ENCODE measurements at places on chromosomes 2 and 18.

- no peak for DNase-seq
Observed at GRCh38 chr2:172013396-172013795, 13.6 kb downstream of the METAP1D start.

GRCh38 chr2:130380096-130380934 is 24.5 kb downstream of the PTPN18 start:
- DNase-seq, result no peak

GRCh38 chr2:61924895-61925663 is 19.6 kb downstream of the COMMD1 start:
- no peak for DNase-seq

DNA sequence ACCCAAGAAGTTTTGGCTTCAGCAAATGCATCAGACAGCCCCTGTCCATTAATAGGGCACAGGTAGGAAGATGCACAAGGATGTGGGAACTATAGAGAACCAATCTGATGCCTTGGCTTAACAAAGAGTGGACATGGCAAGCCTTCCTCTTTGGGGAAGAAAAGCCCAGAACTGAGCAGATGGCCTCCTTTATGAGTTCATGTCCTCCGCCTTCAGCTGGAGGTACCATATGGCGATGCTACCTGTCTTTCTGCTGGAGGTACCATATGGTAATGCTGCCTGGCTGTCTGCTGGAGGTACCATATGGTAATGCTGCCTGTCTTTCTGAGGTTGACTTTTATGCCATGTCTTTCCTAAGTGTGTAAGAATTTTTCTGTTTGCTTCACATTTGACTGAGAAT is 6.0 kb downstream of the RETREG2 start:
- DNase-seq, result no peak

- peak; percentile 70 for DNase-seq
Observed at GRCh38 chr2:35410431-35411061, 945.0 kb upstream of the CRIM1 start.

DNA sequence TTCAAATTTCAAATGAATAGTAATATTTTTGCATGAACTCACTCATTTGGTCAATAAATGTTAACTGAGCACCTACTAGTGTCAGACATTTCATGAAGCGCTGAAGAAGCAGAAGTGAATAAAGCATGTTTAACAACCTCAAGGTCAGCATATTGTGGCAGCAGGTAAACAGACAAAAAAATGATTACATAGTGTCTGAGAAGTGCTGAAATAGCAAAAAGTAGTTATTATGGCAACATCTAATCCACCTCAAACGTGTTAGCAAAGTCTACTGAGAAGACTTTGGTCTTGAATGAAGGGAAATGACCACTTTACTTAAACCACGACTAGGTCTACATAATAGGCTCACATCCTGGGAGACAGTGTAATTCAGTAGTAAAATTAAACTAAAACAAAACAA is 452.2 kb upstream of the LRATD1 start:
- DNase-seq, result no peak

GRCh38 chr2:106664669-106665068 is 177.5 kb downstream of the CD8B2 start:
- no peak for DNase-seq

DNA sequence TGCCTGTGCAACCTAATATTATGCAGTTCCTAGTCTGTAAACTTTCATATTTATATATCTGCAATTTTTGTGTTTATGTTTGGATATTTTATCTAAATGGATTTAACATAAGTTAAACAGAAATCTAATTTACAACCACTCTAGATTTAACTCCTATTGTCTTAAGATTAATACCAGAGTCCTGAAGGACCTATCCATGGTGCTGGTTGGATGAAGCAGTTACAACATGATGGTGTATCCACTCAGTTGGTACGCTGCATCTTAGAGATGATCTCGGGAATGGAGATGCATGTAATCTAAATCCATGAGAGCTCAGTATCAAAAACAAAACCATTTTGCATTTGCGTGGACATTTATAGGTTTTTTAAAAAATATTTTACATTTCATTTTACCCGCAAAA is 745.9 kb upstream of the SLC8A1 start:
- DNase-seq, result no peak

- peak; percentile 4 for DNase-seq
Observed at GRCh38 chr2:162477011-162477410, 133.1 kb downstream of the GCA start.

DNA sequence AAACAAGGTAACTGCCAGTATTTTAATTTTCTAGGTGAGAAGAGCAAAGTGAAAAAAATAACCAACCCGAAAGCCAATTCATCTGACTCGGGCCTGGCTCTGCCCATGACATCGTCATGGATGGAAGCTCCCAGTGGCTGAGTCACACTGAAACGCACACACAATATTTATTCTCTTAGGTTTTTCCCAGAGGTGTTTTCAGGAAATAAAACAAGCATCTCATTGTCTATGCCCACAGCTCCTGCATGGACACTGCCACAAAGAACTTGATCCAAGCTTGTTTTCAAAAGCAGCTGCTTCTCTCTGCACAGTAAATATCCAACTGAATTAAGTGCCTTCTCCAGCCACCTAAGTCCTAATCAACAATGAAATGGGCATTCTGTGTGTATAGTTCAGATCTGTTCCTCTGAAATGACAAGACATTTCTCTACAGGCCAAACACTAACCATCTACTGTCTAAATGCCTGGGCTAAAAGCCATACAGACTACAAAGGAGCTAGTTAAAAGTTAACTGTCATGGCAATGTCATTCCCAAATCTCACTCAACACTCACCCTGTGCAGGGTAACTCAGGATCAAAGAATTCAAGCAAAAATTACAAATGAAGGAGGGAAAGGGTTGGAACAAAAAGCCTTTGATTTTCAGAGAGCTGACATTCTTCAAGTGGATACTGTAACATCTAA is 62.9 kb downstream of the RPL31 start:
- DNase-seq, result peak; percentile 12

- no peak for DNase-seq
Observed at GRCh38 chr18:5317186-5317585, 21.7 kb upstream of the ZBTB14 start.

DNA sequence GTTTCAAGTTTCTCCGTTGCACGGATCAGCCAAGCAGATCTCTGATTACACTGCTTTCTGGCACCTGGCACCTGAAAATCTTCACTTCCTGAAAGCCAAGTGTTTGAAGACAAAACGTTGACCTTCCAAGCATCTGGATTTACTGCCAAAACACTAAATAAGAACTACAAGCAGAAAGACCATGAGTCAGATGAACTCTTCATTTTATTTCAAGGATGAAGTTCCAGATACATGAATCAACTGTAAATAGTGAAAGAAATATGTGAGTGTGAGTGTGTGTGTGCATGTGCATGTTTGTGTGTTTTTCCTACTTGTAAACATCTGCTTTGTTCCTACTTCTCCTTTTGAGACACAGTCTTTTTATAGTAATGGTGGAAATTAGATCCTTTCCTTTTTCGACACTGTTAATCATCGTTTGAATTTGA is 60.0 kb upstream of the DTNA start:
- DNase-seq, result no peak

DNA sequence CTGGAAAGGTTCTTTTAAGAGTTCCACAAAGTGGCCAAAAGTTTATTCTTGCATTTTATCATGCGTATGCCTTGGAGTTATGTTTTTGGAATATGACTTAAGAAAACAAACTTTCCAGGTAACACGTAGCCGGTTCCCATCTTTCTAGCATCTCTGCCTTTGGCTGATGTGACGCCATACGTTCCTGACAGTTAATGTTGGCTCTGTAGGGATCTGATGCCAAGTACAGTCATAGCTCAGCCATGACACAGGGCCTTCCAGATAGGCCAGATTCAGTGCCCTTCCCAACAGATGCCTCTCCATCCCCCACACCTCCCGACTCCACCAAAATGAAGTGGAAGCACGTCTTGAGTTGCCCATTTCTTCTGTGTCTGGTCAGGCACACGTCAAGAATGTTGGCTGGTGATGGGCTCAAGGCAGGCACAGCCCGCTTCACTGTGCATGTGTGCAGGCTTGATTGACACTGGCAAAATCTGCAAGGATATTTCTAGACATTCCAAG is 51.0 kb upstream of the THOC1 start:
- DNase-seq, result no peak

DNA sequence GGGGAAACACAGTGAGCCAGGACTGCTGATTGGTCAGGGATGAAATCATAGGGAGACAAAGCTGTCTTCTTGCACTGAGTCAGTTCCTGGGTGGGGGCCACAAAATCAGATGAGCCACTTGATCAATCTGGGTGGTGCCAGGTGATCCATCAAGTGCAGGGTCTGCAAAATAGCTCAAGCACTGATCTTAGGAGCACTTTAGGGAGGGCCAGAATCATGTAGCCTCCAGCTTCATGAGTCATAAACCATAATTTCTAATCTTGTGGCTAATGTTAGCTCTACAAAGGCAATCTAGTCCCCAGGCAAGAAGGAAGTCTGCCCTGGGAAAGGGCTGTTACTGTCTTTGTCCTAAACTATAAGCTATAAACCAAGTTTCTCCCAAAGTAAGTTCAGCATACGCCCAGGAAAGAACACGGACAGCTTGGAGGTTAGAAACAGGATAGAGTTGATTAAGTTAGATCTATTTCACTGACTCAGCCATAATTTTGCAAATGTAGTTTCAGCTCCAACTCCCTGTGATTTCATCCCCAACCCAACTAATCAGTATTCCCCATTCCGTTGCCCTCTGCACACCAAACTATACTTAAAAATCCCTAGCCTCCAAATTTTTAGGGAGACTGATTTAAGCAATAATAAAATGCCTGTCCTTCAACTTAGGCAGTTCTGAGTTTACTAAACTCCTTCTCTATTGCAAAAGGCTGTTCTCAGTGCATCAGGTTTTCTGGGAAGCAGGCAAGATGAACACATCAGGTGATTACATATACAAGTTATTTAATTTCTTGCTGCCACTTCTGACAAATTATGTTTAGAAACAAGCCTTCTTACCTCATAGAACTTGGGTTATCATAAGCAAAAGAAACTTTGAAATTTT is 226.9 kb upstream of the SPOPL start:
- no peak for DNase-seq

DNA sequence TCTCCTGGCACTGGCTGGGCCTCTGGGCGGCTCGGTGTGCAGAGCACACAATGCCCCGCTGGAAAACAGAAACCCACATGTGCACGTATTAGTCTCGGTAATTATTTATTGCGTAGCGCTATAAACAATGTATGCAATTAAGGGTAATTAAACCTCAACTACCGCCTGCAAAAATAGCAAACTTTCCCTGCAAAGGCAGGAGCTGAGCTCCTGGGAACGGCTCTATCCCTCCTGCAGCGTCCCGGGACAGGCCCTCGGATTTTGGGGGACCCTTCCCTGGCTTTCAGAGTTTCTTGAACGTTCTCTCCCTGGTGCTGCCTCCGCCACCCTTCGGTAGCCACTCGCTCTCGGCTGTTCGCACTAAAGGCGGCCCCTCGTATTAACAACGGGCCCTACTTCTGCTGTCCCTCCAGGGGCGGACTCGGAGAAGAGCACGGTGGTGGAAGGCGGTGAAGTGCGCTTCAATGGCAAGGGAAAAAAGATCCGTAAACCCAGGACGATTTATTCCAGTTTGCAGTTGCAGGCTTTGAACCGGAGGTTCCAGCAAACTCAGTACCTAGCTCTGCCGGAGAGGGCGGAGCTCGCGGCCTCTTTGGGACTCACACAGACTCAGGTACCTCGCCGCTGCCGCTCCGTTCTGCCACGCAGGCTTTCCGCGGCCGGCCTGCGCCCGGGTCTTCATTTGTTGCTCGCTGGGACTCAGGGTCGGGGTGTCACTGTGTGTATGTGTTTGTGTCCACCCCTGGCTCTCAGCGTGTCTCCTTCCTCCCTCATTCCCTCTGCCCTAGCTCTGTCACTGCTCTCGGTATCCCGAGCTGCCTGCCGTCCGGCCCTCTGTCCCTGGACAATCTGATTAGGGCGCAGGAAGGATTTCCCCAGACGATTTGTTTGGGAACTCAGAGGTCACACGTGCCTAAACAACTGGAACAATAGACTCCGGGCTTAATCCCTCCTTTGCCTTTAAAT is 1.2 kb downstream of the DLX1 start:
- no peak for DNase-seq

GRCh38 chr2:191931329-191931728 is 84.4 kb upstream of the CAVIN2 start:
- no peak for DNase-seq

GRCh38 chr2:235950473-235950809 is 217.7 kb downstream of the GBX2 start:
- no peak for DNase-seq

- DNase-seq, result no peak
Observed at GRCh38 chr2:9401059-9401547, 22.2 kb downstream of the ITGB1BP1 start.

Data from globus pallidus (tissue), 1 donor.